T-helper 1 cell (primary cell): ENCODE measurements at places on chromosomes 5 and 9.

GRCh38 chr5:76365561-76365960, 37.5 kb upstream of the IQGAP2 start:
- no peak for DNase-seq

DNA sequence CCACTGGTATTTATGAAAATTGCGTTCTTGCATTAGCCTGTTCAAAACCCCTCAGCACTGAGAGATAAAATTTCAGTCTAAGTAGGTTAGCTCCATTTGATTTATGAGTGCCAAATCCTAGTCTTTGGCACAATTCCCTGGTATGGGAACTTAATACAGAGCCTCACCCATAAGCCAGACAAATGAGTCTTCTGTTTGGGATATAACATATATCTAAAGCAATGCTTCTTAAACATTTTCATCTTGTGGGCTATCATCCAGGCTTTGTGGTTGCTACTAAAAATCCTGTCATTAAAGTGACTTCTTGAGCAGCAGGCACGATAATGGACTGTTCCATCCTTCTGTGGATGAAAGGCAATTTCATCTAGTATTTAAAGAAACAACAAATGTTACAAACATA, 419.5 kb upstream of the ACTBL2 start:
- no peak for DNase-seq

GRCh38 chr9:123947326-123947725, 17.4 kb upstream of the DENND1A start:
- DNase-seq: no peak

DNA sequence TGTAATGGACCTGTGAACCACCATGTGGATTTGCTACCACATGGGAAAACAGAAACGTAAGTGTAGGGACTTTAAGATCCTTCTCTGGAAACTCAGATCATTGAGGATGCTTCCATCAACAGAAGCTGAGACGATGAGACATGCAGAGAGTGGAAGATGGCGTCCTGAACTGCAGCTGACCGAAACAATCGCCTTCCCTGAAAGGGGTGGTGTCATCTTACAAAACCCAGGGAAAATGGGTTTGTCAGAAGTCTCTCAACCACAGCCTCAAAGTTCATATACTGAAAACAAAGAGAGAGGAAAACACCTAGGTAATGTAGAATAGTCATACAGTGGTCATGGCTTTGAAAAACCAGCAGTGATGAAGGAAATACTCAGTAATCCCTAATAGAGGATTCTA, 6.6 kb upstream of the PTPN3 start:
- no peak for DNase-seq

DNA sequence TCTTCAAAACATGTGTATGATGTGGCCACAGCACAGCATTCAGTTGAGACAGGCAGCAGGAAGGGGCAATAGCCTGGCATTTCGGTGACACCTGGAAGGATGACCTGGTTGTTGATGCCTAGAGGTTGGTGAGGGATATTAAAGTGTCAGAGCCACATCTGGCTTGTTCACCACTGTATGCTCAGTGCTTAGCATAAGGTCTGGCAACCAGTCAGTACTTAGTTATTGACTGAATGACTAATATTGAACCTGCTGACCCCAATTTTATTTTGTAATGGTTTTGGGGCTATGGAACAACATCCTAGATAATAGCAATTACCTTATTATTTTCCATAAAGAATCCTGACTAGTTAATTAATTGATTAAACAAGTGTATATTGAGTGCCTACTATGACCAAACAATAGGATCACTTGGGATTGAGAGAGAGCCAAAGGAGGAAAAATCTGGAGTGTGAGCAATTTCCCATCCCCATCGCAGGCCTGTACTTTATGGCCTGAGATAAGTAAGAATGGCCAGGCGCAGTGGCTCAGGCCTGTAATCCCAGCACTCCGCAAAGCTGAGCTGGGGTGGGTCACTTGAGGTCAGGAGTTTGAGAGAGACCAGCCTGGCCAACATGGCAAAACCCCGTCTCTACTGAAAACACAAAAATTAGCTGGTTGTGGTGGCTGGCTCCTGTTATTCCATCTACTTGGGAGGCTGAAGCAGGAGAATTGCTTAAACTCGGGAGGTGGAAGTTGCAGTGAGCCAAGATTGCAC, 85.4 kb upstream of the PLPP1 start:
- no peak for DNase-seq

DNA sequence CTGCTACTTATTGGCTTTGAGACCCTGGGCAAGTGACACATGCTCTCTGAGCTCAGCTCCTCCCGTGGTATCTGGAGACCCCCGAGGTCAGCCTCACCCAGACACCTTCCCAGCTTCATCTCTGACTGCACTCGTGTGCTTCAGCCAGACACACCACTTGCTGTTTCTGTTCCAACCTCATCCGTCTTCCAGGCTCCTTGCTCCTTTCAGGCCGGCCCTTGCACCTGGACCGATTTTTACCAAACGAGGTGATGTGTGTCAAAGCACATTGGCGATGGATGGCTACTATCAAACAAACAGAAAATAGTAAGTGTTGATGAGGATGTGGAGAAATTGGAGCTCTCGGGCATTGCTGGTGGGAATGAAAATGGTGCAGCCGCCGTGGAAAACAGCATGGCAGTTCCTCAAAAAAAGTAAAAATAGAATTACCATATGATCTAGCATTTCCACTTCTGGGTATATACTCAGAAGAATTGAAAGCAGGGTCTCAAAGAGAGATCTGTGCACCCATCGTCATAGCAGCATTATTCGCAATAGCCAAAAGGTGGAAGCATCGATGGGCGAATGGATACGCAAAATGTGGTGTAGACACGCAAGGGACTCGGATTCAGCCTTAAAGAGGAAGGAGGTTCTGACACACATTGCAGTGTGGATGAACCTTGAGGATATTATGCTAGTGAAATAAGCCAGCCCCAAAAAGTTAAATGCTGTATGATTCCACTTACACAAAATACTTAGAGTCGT, 96.1 kb upstream of the IER5L start:
- no peak for DNase-seq

DNA sequence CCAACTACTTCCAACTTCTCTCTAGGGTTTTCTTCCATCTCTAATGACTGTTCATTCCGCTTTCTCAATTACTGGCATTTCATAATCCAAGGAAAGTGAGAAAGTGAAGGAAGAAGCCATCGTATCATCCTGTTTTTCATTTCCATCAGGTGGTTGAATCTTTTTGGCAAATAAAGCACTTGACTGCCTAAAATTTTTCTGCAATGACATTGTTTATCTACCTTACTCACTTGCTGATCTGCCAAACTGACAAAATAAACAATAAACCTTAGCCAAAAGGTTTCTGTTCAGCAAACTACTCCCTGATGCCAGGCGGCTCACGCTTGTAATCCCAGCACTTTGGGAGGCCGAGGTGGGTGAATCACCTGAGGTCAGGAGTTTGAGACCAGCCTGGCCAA, 18.4 kb downstream of the FNBP1 start:
- no peak for DNase-seq

DNA sequence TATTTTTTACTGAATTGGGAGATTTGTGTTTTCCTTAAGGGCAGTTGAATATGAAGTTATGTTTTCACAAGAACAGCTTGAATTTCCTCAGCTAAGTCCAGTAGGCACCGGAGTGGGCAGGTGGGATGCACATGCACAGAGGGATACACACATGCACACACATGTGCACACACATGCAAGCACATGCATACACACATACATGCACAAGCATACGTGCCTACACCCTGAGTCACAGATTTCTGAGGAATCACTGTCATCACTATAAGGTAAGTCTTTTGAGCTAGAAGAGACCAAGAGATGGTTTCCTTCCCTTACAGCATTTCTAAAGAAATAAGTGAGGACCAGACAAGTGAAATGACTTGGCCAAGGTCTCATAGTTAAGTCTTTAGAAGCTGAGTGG, 8.7 kb downstream of the ENTREP1 start:
- DNase-seq: no peak

DNA sequence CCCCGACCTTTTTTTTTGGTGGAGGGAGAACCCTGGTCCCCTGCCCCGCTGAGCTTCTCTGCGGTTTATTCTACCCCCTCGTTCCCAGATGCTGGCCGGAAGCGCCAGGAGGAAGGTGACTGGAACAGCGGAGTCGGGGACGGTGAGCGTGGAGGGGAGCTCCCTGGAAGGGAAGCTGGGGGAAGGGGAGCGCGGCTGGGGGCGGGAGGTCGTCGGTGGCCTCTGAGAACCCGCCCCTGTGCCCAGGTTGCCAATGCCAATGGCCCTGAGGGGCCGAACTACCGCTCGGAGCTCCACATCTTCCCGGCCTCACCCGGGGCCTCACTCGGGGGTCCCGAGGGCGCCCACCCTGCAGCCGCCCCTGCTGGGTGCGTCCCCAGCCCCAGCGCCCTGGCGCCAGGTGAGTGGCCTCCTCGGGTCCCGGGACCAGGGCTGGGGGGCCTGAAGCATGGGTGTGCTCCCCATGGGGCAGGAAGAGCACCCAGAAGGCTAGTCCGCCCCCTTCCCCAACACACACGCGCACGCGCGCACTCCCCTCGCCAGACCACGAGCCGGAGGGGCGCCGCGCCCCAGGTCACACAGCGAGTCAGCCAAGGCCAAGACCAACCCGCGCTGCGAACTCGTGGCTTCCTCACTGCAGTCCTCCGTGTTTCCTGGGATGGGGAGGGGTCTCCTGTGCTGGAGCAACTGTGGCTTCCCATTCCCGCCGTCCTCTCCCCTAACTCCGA, 10.6 kb downstream of the MYOZ3 start:
- DNase-seq: no peak

DNA sequence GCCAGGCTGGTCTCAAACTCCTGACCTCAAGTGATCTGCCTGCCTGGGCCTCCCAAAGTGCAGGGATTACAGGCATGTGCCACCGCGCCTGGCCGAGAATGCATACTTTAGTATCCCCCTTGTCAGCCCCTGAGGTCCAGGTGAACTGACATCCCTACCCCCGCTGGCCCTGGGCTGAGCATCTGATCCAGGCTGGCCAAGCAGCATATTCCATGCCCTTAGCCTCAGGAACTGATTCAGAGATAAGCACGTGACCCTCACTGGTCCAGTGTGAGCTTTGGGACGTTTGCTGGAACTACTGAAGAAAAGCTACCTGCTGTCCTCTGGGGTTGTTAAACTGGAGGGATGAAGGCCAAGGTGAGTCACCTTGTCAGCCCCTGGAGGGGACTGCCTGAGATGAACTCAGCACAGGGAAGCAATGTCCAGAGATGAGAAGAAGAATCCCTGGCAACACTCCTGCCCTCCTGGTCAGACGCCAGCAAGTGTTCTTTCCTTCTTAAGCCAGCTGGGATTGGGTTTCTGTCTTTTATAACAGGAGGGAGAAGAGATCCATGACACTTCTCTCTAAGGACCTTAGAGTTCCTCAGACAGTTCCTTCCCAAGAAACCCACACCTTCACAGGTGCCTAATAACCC, 59.1 kb upstream of the FBXW11 start:
- DNase-seq: no peak

GRCh38 chr9:21056931-21057330, 20.8 kb downstream of the IFNB1 start:
- DNase-seq: no peak

DNA sequence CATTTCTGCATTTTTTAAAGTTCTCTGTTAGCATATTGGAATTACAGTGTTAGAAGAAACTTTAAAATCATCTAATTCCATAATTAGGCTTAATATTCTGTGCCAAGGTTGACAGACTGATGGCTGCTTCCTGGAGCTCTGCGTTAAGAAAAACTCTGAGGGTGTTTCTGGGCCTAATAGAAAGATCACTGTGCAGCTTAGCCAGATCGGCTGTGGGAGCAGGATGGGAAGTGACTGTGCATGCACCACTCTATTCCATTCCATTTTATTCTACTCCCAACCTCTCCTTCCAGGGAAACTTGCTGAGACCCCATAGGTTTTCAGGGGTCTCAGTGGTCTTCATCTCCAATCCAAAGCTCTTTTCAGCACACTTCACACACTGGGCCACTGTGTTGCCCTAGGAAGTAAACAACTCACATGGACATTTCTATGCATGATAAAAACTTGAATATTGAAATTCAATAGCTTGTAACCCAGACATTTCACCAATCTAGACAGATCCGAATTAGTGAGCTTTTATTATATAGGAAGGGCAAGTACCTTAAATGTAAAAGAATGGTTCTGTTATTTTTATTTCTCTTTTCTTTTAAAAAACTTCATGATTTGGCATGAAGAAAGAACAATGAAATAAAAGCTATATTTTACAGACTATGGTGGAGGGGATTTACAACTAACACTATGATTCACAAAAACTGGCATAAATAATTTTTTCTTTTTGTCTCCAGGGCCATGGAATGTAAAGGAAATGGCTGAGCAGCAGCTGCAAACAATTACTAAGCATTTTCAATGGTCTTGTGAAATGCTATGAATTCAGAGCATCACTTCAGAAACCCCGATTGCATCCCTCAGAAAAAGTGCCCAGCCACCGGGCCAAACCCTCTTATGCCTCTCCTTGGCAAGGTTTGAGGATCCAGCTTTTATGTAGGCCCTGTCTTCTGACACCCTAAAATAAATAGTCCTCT, 51.4 kb upstream of the DAB2 start:
- no peak for DNase-seq
